GM06990 (cell line): ENCODE measurements at places on chromosomes 3 and 15.

DNA sequence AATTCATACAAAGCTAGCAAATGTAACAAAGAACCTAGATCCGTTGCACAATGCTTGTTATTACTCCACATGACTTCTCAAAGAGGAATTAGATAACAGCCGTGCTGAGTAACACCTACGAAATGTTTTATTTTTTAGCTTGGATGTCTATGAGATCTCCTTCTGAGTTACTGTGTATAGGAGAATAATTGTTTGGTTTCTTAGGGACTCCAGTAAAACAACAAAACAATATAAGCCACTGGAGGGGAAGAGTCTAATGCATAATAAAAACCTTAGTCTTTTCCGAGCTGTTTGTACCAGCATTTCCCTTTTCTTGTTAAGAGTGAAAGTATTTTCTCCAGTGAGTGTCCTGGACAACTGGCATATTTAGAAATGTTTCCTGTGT lies 15.6 kb downstream of the SNAP23 start:
- no peak for DNase-seq

DNA sequence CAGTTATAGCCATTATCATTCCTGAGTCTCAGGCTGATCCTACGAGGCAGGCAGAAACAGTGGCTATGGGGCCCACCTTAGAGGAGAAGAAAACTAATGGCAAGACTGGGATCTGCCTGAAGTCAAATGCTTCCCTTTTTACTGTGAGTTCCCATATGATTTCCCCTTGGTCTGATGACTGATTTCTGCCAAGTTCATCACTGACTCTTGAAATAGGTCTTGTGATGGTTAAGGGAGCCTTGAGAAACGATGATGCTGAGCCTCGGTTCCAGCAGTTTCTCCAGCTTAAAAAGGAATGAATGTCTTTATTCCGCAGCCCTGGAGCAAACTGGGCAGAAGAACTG lies 29.4 kb upstream of the LDHAL6B start:
- no peak for DNase-seq

- DNase-seq, result no peak
These were observed 70.5 kb downstream of the ZNF609 start for GRCh38 chr15:64530918-64531317.

- DNase-seq, result no peak
These were observed 44.4 kb upstream of the OTOL1 start for GRCh38 chr3:161452179-161452578.

GRCh38 chr3:36595511-36595910 lies 168.8 kb downstream of the DCLK3 start:
- DNase-seq, result no peak

DNA sequence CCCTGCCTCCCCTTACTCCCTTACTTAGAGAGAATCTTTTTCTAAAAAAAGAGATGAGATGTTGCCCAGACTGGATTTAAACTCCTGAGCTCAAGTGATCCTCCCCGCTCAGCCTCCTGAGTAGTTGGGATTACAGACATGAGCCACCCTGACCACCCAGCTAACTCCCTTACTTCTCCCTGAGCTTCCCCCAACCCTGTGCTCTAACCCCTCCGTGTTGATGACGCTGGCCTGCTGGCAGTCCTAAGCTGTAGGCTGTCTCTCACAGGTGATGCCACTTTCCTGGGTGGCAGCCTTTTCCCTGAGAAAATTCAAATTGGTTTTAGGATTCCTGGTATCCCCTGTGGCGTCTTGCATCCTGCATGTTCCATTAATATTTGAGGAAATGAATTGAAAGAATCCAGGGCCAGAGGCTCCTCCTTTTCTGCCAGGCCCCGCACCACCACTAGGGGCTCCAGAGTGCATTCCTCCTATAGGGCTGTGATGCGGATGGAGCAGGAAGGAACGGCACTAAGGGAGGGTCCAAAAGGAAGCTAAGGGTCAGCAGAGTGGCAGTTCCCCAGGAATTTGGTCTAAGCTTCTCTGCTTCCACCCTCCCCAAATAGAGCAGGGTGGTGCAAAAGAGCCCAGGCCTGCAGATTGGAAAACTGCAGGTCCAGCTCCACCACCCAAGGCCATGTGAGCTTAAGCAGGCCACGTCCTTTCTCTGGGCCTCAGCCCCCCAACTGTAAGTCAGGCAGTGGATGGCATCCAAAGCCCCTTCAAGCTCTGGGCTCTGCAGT lies 101.1 kb downstream of the DAPK2 start:
- DNase-seq, result peak; percentile 37

DNA sequence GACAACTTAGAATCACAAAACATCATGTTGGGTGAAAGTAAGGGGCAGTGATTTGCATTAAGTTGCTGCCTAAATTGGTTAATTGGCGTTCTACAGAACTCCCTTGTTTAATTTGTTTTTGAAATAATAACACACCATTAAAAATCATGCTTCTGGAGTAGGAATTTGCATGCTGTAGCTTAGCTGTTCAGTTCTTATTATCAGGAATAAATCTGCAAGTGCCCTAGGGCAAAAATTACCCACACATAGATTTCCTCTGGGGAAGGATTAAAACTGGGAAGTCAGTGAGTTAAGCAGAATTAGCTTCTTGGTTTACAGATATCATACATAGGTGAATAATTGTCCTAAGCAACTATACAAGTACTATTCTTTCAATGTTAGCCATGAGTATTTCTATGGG lies 381.6 kb upstream of the NAALADL2 start:
- DNase-seq, result no peak

DNA sequence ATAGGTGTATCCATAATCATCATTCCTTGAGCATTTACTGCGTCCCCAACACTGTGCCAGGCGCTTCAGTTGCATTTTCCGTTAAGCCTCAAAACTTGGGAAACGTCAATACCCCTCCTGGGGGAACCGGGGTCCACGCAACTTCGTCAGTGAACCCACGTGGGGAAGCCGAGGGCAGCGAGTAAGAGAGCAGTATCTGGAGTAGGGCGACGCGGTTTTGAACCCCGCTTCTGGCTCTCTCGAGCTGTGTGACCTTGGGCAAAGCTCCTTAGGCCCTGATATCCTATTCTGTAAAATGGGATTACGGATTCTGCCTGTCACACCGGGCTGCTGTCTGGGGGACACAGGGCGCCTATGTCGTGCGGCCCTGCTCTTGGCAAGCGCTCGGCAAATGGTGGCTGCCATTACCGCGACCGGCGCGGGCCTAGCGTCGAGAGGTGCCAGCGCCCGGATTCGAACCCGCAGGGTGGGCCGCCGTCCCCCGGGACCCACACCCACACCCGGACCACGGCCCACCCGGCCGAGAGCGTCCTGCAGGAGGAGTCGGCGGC lies 590 bp downstream of the POLG start:
- DNase-seq, result no peak

- DNase-seq, result no peak
These were observed 45.5 kb downstream of the ISG20 start for GRCh38 chr15:88684345-88684744.

- peak; percentile 68 for DNase-seq
These were observed at the start of gene IGSF11 for GRCh38 chr3:119034256-119035013. IGSF11 (minus strand) TSS chr3:119034846; CDS start chr3:119034582, 264 bp downstream.

DNA sequence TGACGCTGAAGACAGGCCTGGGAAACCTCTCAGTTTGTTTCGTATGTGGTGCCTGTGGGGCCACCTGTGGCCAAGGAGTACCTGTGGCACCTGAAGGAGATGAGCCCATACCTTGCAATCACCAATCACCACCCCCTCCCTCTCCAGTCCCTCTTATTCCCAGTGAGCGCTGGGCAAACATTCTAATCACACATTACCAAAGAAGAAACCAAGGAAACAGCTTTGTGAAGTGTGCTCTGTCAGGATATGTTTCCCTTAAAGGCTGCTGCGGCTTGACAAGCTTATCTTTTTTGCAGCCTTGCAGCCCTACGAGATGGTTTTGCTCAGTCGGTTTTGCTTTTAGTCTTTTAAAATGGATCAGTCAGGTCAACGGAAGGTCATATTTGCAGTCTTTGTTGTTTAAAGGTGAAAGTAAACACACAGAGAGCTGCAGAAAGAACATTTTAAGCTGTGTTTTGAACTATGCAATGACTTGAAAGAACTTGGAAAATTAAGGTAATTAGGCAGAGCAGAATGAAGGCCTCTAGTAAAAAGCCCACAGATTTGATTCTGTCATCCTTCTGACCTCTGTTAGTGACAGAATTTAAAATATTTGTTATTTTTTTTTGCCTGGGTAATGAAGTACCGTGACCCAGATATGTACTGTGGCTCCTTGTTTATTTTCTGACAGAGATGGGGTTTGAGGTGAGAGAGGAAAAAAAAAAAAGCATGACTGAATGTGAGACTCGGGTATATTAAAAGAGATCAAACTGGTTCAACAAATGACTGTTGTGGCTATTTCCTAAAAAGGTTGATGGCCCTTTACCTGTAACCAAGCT lies 461.4 kb downstream of the NSUN3 start:
- DNase-seq, result no peak

GRCh38 chr3:175670557-175670956 lies 811.4 kb downstream of the NAALADL2 start:
- no peak for DNase-seq

GRCh38 chr3:95905182-95905581 lies 909.2 kb upstream of the EPHA6 start:
- no peak for DNase-seq

GRCh38 chr15:54305138-54305537 lies 326.9 kb downstream of the UNC13C start:
- no peak for DNase-seq

- no peak for DNase-seq
These were observed 505.6 kb upstream of the THBS1 start for GRCh38 chr15:39075311-39075710.

DNA sequence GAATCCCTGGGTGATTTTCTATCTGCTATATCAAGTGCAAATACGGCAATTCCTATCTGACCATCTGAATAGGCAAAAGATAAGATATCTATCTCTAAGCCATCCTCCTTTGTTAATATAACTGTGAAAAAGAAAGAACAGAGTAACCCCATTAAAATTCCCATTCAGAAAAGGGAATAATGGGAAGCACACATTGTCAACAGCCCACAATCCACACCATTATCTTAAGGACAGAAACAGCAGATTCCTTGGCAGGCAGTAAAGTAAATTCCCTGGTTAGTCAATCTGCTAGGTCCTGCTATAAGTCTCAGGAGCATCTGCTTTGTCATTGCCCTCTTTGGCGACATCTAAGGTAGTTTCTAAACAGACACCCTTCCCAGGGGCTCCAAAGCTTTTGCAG lies 21.9 kb upstream of the NRG4 start:
- DNase-seq, result no peak

- DNase-seq, result no peak
These were observed 256.9 kb downstream of the SQOR start for GRCh38 chr15:45891766-45892165.

DNA sequence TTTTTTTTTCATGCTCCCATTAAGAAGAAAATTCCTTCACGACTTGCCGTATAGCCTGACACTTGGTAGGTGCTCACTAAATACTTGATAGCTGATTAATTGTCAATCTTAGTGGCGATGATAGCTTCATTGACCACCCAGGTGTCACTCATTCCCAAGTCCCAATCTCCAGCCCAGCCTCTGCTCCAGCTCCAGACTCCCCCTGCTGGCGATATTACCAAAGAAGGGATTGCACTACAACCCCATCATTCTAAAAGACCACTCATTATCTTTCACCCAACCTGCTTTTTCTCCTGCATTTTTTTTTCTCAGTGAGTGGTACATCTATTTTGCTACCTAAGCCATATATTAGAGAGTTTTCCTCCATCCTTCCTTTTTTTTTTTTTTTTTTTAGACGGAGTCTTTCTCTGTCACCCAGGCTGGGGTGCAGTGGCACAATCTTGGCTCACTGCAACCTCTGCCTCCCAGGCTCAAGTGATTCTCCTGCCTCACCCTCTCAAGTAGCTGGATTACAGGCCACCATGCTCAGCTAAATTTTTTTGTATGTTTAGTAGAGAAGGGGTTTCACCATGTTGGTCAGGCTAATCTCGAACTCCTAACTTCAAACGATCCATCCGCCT lies 19.5 kb upstream of the COMMD2 start:
- no peak for DNase-seq

DNA sequence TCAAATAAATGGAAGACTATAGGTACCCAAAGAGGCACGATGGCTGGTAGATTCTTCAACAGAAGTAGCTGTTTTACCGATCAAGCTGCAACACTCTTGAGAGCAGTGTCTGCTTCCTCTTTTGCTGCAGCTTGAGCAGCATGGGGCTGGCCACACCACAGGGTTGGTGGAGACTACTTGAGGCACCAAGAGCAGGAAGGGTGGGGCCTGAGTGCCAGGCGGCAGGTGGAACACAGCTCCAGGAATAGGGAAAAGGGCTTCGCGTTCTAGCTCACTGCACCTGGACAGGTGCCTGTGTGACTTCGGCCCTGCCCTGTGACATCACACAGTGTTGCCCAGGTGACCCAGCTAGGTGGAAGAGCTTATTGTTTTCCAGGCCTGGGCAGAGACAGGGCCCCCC lies at the start of gene CCDC33:
TSS of gene CCDC33 (plus strand) at position 365 of the 400 bp plus-strand sequence. CDS start 394 bp downstream, outside the sequence.
- peak; percentile 34 for DNase-seq

- DNase-seq, result peak; percentile 27
These were observed 4.5 kb downstream of the INKA1 start for GRCh38 chr3:49807431-49808114.

- no peak for DNase-seq
These were observed 738.8 kb upstream of the GOLIM4 start for GRCh38 chr3:168834558-168834957.

DNA sequence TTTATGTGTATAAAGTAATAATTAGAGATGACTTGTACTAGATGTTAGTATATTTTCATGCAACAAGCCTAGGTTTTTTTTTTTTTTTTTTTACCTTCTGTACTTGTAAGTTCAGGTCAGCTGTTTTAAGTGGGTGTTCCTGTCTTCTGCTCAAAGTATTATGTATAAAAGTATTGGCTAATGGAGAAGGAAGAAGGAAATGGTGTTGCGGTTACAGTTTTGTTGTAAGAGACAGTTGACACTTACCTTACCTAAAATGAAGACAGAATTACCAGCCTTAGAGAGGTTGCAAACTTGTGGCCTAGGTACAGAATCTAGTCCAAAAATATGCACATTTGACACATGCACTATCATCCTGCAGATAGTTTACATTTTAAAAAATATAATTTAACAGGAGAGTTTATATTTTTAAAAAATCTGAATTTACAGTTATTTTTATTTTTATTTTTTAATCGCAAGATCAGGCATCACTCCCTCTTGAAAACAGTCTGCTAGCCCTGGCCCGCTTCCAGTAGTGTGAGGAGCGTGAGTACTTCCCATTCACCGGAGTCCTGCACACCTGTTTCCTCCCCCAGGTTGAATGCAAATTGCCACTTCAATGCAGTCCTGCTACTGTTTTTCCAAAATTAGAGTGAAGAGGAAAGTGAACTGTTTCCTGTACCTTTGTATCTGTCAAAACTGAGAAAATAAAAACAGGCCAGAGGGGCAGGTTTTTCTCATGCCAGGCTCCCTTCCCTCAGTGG lies 224.3 kb upstream of the SOX2 start:
- DNase-seq, result no peak

GRCh38 chr15:53389271-53390037 lies 370.0 kb downstream of the WDR72 start:
- no peak for DNase-seq

DNA sequence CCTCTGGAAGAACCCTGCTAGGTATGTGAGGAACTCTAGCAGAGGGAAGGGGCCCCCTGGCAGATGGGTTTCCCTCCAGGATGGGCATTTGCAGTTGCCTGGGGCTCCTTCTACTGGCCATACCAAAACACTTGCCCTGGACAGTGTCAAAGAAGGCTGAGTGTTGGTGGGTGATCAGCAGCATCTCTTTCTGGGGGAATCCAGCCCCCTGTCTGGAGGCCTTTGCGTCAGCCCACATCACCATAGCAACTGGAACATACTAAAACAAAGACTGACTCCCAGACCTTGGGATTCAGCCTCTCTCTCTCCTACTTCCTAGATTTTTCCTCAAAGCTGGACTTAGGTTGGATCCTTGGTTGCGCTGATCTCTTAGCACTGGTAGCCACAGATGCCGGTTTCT lies 8.1 kb downstream of the CEMIP start:
- no peak for DNase-seq

- no peak for DNase-seq
These were observed 357.5 kb downstream of the CADM2 start for GRCh38 chr3:85316252-85316651.
